ENCODE measurements at places on chromosomes 4 and X.

DNA sequence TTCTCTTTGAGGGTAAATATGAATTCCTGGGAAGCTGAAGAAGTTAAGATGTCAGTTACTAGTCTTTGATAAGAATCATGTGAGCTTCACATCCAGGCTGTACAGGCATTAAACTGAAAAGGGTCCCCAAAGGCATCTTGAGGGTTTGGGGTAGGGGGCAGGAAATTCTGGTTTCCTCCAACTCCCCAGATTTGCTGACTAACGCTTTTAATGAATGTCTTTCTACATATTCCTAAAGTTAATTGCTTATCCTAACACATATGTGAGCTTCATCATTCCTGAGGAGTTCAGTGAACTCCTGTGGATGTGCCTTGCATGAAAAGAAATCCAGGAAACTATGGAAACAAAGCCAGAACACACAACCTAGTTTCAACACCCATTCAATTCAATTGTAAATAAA, 73.8 kb upstream of the GAB1 start:
- DNase-seq: no peak

DNA sequence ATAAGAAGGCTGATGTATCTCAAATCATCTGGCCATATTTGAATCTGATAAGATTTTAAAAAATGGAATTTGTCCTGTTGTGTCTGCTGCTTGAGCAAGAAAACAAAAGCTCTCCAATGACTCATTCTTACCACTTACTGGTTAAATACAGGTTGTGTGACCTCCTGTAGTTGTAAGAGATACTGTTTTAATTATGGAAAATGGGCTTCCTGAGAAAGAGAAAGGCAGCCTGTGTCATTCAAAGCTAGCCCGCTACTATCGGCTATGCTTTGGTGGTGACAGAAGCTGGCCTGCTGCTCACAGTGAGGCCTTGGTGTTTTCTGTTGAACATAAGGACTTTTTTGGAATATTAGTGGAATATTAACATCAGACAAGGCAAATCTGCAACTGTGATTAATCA, 1722.1 kb upstream of the PCDH10 start:
- no peak for DNase-seq

DNA sequence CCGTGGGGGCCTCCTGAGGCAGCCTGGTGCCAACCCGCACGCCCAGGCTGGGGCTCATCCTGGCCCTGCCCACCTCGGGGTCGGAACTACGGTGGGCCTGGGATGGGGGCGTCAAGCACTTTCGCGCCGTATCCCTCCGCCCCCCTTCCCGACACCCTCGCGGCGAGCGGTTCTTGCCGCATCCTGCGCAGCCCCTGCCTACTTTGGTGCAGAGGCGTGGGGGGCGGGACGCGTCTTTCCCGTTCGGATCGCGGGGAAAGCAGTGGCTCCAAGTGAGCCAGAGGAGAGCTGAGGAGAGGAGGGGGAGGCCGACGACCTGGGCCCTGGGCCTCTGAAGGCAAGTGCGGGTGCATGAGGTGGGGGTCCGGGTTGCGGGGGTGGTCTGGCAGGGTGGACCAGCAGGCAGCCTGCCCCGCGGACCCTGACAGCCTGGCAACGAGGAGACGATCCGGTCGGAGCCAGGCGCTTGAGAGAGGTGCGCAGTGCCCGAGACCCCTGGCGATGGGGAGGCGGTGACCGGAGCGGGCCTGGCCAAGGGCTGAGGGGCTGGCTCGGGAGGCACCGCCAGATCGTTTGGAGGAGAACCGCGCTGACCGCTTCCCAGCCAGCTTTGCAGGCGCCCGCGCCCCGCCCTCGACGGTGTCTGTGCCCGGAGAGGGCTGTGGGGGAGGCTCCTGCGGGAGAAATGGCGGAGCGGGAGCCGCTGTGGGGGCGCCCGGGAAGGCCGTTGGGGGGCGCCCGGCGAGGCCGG, at the start of gene GPRASP2:
Gene GPRASP2, plus strand, starts transcription at position 233 of the 751 bp plus-strand sequence. CDS start 2,422 bp downstream, outside the sequence.
- DNase-seq: no peak

DNA sequence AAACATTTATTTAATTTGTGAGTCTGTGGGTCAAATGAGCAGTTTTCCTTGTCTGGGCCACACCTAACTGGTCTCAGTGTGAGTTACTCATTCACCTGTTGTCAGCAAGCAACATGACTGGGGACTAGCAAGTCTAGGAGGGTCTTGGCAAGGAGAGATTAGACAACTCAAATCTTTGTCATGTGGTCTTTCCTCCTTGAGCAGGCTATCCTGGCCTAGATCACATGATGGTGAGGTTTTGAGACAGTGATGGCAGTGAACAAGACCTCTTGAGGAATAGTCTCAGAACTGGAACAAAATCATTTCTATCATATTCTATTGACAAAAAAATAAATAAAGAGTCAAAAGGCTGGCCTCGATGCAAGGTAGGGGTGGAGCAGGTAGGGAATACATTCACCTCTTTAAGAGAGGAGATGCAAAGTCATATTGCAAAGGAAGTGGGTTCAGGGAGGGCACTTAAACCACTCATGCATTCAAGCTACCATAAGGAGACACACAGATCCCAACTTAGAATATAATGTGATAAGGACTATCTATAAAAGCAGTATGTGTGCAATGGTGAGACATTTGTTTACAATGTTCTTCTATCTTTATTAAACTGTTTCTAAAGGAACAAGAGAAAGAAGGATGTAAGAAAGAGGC, 135.7 kb downstream of the ZNF330 start:
- no peak for DNase-seq

- DNase-seq: no peak
Measured at GRCh38 chrX:141133272-141133671, 43.7 kb downstream of the LDOC1 start.

GRCh38 chr4:107631560-107631959, 88.5 kb downstream of the PAPSS1 start:
- DNase-seq: no peak

DNA sequence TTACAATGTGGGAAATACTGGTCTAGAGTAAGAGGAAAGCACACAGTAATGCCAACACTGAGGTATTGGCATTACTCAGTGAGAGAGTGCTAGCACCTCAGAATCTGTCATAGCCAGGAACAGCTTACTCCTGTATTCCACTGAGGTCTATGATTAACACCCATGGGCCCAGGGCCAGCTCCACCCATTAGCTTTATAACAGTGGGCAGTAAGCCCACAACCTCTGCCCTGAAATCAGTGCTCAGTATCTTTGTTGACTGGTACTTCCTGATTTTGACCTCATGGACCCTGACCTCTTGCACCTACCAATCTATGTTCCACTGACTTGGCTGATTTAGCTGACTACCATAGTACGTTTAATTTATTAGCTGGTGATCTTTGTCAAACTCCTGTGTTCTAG, 56.1 kb downstream of the LANCL3 start:
- no peak for DNase-seq

DNA sequence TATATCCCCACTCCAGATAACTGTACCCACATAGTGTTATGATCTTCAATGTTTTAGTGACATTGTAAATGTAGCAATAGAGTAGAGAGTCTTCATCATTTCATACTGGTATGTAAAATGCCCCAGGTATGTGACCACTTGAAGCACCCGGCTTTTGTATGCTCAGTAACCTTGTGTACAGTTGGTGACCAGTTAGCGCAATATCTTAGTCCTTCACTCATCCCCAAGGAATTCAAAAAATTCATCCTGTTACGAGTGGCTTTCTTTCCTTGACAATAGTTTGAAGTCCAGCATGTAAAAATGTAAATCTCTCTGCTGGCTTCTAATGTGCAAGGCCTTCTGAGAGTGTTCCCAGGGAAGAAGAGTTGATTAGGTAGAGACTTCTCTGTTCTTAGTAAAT, 145.6 kb downstream of the ARX start:
- DNase-seq: no peak

GRCh38 chr4:77899607-77900006, 37.0 kb downstream of the MRPL1 start:
- no peak for DNase-seq

GRCh38 chrX:29237972-29238371, 650.7 kb downstream of the IL1RAPL1 start:
- DNase-seq: no peak

- no peak for DNase-seq
Measured at GRCh38 chrX:147069926-147070325, 255.4 kb upstream of the CXorf51A start.

DNA sequence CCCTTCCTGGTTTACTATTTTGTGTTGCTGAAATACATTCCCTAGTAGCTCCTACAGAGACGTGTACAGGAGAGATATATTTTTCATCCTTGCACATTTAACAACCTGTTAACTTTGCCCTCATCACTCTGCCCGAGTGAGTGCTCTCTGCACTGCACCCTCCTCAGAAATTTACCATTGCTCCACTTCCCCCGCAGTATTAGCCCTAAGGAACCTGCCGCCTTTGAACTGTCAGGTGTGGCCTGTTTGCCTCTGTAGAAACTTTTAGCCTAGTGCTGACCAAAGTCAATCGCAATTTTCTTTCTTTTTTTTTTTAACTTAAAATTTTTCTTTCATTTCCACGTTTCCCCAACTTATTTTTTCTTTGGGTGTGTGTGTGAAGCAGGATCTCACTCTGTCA, 46.6 kb upstream of the TBL1X start:
- DNase-seq: no peak

GRCh38 chrX:3743801-3744439, 30.5 kb upstream of the PRKX start:
- no peak for DNase-seq

DNA sequence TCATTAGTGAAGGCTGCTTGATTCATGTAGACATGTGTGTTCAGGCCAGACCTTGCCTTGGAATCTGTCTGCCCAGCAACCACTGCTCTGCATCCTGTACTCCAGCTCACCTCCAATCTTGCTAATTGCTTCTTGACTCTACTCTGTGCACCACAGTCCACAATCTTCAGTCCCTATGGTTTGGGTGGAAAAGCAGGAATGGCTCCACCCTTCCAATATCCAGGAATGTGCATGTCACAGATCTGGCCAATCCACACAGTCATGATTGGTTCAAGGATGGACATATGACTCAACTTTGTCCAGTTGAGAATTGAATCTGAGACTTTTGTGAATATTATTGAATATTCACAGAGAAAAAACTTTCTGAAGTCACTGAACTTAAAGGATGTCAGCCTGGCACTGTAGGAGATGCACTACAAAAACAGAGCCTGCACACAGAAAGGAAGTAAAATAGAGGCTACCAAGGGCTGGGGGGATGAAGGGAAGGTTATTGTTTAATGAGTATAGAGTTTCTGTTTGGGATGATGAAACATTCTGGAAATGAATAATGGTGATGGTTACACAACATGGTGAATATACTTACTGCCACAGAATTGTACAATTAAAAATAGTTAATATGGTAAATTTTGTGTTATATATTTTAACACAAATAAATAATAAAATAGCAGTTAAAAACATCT, 161.3 kb upstream of the USP38 start:
- no peak for DNase-seq

- no peak for DNase-seq
Measured at GRCh38 chrX:101750744-101751143, 91.1 kb upstream of the ARMCX2 start.

GRCh38 chr4:31461421-31461820, 741.3 kb downstream of the PCDH7 start:
- no peak for DNase-seq

GRCh38 chr4:152245680-152246079, 290.2 kb downstream of the FBXW7 start:
- DNase-seq: no peak

All from esophagus squamous epithelium (tissue), 5 donors.